B cell (primary cell): ENCODE measurements at places on chromosomes 5 and 9. TPM values are rescaled to one million over a fixed set of nuclear protein-coding genes. Genes with fewer than 3 reads are reported as not detected.

ENTREP1 gene
- not detected in 2 replicates for total RNA-seq

BHMT2 gene
- not detected in 2 replicates for total RNA-seq

TNFSF15 gene
- not detected in 2 replicates for total RNA-seq

GRXCR2 gene
- total RNA-seq = not detected in 2 replicates

PRR16 gene
- 0.27 TPM in 1 of 2 replicates, not detected in the other for total RNA-seq

FNBP1 gene
- 318 and 337 TPM in 2 replicates for total RNA-seq

ADAMTSL1 gene
- not detected in 2 replicates for total RNA-seq

MAST4 gene
- total RNA-seq = 56.0 and 57.1 TPM in 2 replicates

ALDH7A1 gene
- 2.4 and 3.3 TPM in 2 replicates for total RNA-seq

ANXA2R gene
- total RNA-seq = 19.3 and 20.0 TPM in 2 replicates

VDAC1 gene
- 60.7 and 63.4 TPM in 2 replicates for total RNA-seq

MUSK gene
- not detected in 2 replicates for total RNA-seq

TLE1 gene
- 27.6 and 33.5 TPM in 2 replicates for total RNA-seq

MROH2B gene
- total RNA-seq = not detected in 2 replicates

FRMD3 gene
- total RNA-seq = 0.49 and 1.5 TPM in 2 replicates

PRRT1B gene
- not detected in 2 replicates for total RNA-seq

PCDHB16 gene
- total RNA-seq = not detected in 2 replicates

APBA1 gene
- total RNA-seq = 0.05 and 0.34 TPM in 2 replicates

ACTBL2 gene
- total RNA-seq = not detected in 2 replicates

LCN15 gene
- total RNA-seq = not detected in 2 replicates

ZNG1F gene
- 16.7 and 16.8 TPM in 2 replicates for total RNA-seq

ZNF483 gene
- total RNA-seq = 3.0 and 3.3 TPM in 2 replicates

C9 gene
- not detected in 2 replicates for total RNA-seq

CD72 gene
- total RNA-seq = 94.6 and 110 TPM in 2 replicates

GKAP1 gene
- 21.6 and 23.1 TPM in 2 replicates for total RNA-seq

POU5F2 gene
- total RNA-seq = 4.6 and 6.4 TPM in 2 replicates

ADCY2 gene
- not detected in 2 replicates for total RNA-seq

CYFIP2 gene
- total RNA-seq = 663 and 681 TPM in 2 replicates

MEGF10 gene
- total RNA-seq = not detected in 2 replicates

SLC45A2 gene
- 0.39 TPM in 1 of 2 replicates, not detected in the other for total RNA-seq

KCTD16 gene
- 0.17 TPM in 1 of 2 replicates, not detected in the other for total RNA-seq

URM1 gene
- 35.6 and 43.8 TPM in 2 replicates for total RNA-seq

FSTL4 gene
- total RNA-seq = 6.5 and 6.7 TPM in 2 replicates
